ENCODE measurements at places on chromosomes 4 and X. TPM values are rescaled to one million over a fixed set of nuclear protein-coding genes. Genes with fewer than 3 reads are reported as not detected.

Gene POU4F2
- not detected for polyA plus RNA-seq

Gene RTL9
- not detected for polyA plus RNA-seq

Gene OCIAD1
- polyA plus RNA-seq: 162 TPM

Gene TDO2
- not detected for polyA plus RNA-seq

Gene EREG
- not detected for polyA plus RNA-seq

Gene DHRSX
- 27.5 TPM for polyA plus RNA-seq

Gene FAM47B
- not detected for polyA plus RNA-seq

Gene CT55
- not detected for polyA plus RNA-seq

Gene ERCC6L
- polyA plus RNA-seq: 0.15 TPM

Gene RAB39B
- polyA plus RNA-seq: 5.2 TPM

Gene NFKB1
- 10.4 TPM for polyA plus RNA-seq

Gene PACRGL
- polyA plus RNA-seq: 3.1 TPM

Gene VSIG4
- polyA plus RNA-seq: not detected

Gene FGFBP1
- polyA plus RNA-seq: not detected

Gene RTL3
- polyA plus RNA-seq: not detected

Gene NAA11
- not detected for polyA plus RNA-seq

Gene CCKAR
- polyA plus RNA-seq: not detected

Gene MAGEA2
- polyA plus RNA-seq: not detected

Gene CXorf49
- not detected for polyA plus RNA-seq

Gene NAP1L2
- 0.38 TPM for polyA plus RNA-seq

Gene ATOH1
- not detected for polyA plus RNA-seq

Gene PPP2R3B
- polyA plus RNA-seq: 9.2 TPM

Gene CSN1S1
- not detected for polyA plus RNA-seq

Gene MCF2
- polyA plus RNA-seq: not detected

Gene DCX
- not detected for polyA plus RNA-seq

Gene ZNF827
- polyA plus RNA-seq: 6.5 TPM

Data from IgD-negative memory B cell (primary cell).